ENCODE measurements at places on chromosomes 1 and 21.

DNA sequence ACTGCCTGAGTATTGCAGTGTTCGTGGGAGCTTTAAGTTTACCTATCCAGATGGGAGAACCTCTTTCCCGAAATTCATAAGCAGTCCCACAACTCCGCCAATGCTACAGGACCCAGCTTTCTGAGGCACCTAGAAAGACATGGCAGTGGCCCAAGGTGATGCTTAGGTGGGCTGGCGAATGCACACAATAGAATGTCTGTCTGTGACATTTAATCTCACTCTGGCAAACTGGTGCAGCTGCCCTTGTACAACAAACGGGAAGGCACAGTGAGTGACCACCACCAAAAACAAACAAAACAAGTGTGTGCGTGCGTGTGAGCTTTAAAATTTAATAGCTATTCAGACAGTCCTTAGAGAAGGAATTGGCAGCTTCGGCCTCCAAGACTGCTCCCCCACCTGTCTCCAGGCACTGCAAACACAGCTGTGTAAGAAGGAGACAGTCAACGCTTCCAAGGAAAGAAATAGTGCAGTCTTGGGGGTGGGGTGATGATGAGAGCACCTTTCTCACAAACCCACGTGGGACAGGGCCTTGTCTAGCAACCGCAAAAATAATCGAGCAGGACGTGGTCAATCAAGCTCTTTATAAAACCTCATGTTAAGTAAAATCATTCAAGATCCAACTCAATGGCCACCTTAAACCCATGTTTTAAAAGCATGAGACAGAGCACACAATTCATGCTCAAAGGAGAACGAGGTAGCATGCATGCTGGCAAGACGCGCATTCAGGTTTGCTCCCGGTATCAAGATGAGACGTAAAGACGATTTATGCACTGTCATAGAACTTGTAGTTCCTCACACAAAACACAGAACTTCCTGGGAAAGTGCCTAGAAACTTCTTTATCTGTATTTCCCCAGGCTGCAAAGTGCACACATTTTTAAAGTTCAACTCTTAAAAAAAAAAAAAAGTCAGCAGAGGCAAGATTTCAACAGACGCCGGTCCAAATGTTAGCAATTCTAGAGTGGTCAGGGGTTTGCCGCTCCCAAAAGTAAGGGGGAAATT is 84.1 kb downstream of the TM2D1 start:
- DNase-seq, result no peak

- DNase-seq, result peak; percentile 71
Measured at GRCh38 chr1:247639381-247639981, 34.1 kb downstream of the OR2G3 start.

GRCh38 chr1:200351826-200352549 is 57.8 kb downstream of the ZNF281 start:
- DNase-seq, result no peak

DNA sequence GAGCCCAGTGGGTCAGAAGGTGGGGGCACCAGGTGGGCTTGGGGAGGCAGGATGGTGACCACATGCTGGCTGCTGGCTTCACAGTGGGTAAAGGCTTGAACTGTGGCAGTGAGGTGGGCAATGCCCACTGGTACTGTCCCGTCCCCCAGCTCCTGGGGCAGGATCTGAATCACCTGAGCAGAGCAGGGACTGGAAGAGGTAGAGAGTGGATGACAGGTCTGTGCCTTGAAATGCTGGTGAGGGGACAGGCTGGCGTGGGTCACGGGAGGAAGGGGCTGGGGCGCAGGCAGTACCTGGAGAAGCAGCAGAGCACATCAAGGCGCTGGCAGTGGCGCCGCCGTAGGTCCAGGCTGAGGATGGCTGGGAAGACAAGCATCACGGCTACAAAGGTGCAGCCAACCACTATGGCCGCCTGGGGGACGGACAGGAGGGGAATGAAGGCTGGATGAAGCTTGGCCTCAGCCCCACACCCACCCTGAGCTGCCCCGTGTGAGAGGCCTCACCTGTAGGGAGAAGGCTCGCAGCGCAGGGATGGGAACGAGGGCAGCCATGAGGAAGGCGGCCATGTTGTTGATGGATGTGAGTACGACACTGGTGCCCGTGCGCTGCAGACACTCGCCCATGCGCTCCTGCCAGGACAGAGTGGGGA is 14.9 kb downstream of the PTCH2 start:
- no peak for DNase-seq

DNA sequence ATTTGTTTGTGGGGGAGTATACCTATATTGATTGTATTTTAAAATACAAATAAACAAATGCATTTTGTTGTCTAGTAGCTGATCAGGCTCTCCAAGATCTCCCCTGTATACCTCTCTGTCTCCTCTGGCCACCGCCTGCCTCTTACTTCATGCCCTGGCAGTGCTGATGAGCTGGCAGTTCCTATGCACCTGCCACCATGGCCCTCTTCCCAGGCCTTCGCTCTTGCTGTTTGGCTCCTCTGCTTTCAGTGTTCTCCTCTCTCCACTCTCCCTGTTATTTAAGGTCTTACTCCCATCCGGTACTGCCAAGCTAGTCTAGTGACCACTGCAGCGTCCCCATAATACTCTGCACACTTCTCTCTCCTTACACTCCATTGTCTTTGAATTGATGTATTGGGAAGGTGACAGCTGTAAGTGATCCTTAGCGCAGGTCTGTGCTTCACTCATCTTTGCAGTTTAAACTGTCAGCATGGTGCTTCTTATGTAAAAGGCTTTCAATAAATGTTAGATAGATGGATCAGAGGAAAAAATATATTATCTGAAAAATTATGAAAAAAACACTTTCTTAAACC is 88.1 kb upstream of the ATP1A1 start:
- no peak for DNase-seq

GRCh38 chr1:109307274-109308021 is 637 bp upstream of the MYBPHL start:
- no peak for DNase-seq

DNA sequence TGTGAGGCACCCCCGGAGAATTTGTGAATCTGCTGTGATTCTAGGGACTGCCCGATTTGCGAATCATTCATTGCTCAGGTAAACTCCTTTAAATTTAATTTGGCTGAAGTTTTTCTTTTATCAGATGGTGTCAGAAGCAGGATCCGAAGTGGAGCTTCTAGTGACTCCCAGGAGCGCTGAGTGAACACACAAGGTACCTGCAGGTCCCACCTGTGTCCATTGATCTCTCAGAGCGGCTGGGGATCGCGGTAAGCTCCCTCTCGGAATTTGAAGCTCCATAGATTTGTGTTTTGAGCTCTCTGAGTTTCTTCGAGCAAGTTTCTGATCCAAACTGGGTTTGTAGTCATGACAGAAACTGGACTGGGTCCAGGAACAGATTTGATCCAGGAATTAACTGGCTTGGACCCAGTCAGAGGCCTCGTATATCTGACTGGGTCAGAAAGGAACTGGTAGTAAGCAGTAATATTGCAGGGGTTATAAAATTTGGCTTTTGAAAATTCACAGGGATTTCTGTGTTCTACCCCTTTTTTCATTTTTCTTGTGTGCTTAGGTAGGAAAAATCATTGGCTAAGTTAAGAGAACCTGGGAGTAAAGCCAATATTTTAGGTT is 56.2 kb upstream of the EDEM3 start:
- DNase-seq, result peak; percentile 83

GRCh38 chr21:36209626-36210171 is 53.1 kb downstream of the DOP1B start:
- no peak for DNase-seq

GRCh38 chr1:54985556-54985955 is 5.1 kb downstream of the TMEM61 start:
- no peak for DNase-seq

DNA sequence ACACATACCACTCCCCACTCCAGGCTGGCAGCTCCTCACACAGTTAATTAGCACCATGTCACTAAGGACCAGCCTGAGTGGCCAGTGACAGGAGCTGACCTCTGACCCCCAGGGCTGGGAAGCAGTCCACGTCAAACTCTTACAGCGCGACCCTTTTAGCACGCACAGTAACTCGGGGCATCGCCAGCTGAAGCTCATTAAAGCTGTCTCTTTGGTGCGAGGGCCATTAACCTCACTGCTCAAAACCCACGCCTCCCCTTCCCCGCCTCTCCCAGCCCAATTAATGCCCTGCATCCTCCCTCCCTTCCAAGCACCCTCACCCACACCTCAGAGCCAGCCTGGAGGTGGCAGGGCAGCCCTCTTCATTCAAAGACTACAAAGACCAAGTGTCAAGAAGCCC is 31.7 kb downstream of the DMAP1 start:
- no peak for DNase-seq

DNA sequence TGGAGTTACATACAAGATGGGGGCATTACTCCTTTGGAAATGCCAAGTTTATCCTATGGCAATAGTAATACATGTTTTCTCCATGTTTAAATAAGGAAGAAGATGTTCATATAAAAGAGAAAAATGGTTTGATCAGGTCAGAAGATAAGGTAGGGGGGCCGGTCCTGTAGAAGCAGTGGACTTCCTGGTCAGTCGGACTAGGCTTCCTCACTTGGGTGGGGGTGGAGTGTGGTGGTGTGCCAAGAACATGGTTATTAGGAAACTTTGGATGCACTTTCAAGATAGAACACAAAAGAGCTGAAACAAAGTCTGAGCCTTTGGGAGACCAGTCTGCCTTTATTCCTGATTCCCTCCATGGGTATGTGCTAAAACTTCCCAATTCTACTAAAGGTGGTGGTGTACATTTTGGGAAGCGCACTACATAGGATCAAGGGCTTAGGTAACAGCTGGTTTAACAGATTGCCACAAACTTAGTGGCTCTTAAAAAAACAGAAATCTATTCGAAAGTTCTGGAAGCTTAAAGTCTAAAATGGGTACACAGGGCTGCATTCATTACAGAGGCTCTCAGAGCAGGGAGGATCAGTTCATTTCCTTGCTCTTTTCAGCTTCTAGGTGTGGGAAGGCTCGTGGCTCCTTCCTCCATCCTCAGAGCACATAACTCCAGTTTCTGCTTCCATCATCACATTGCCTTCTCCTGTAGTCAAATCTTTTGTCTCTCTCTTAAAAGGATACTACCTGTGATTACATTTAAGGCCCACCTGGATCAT is 64.6 kb downstream of the KDM1A start:
- no peak for DNase-seq

DNA sequence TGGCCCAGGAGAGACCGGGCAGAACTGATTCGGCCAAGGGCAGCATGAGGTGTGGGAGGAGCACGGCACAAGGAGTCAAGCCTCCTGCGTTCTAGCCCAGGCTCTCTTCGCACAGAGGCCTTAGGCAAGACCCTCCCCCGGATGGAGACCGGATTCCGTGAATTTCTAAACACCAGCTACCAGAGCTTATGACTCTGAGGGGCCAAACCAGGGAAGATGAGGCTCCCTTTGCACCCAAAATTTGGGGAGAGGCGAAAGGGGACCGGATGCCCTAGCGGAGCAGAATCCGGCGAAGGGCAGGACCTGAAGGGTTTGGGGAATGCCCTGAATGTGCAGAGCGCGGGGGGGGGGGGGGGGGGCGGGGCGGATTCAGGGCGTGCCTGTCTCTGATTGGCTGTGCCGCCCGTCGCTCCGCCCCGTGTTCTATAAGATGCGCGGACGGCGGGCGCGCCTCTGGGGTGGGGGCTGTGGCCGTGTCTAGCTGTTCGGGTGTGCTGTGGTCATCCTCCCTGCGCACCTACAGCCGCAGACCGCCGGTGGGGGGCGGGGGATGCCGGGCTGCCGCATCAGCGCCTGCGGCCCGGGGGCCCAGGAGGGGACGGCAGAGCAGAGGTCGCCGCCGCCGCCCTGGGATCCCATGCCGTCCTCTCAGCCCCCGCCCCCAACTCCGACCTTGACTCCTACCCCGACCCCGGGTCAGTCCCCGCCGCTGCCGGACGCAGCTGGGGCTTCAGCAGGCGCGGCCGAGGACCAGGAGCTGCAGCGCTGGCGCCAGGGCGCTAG is at the start of gene TRNP1:
Gene TRNP1, plus strand, starts transcription at position 456 of the 783 bp plus-strand sequence. Its CDS starts 95 bp downstream, at position 551.
- peak; percentile 79 for DNase-seq

DNA sequence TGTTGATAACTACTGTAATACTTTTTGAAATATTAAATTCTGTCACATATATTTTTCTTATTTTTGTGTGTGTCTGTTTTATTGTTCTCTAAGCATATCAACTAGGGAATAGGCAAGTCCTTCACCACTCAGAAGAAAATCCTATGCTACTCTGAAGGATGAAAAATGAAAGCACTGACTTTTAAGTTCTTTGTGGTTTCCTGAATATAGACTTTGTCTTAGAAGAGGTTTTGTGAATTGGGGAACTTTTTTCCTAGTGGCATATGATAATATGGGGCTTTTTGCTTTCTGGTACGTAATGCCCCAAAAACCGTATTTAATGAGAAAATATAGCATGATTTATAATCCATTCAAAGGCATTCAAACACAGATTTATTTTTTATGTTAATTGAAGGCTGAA is 136.0 kb downstream of the SNX7 start:
- DNase-seq, result no peak

GRCh38 chr1:8524627-8525157 is 206.8 kb downstream of the SLC45A1 start:
- DNase-seq, result no peak

- DNase-seq, result peak; percentile 79
Measured at GRCh38 chr1:1540090-1540817, at the start of gene TMEM240. Gene TMEM240 (minus strand): TSS chr1:1540624. CDS start chr1:1540346, 278 bp downstream.

DNA sequence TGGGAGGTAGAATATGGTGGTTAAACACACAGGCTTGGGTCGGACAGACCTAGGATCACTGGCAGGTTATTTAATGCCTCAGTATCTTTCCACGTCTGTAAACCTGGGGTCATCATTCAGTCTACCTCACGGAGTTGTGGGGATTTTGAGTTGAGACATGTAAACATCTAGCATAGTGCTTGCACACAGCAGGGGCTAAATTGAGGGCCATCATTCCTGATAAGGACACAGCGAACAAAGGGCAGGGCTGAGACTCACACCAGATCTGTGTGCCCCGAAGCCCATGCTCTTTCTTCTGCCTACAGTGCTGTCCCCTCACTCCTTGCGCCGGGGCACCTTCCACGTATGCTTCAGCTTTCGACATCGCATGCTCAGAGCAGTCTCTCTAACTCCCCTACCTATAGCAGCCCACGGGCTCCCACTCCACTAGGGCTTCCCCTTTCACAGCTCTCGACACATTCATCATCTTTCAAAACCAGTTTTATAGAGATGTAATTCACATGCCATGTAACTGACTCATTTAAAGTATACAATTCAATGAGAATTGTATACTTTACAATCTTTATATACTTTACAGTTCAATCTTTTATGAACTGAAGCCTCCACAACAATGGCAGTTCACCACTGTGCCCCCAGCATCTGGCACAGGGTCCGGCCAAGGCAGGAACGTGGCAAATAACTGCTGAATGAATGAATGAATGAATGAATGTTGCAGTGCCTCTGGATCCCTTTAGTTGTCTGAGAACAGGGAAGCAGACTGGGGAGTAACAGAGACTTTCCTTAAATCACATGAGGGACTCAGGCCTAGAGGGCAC is 48.0 kb downstream of the GPR161 start:
- DNase-seq, result peak; percentile 44

DNA sequence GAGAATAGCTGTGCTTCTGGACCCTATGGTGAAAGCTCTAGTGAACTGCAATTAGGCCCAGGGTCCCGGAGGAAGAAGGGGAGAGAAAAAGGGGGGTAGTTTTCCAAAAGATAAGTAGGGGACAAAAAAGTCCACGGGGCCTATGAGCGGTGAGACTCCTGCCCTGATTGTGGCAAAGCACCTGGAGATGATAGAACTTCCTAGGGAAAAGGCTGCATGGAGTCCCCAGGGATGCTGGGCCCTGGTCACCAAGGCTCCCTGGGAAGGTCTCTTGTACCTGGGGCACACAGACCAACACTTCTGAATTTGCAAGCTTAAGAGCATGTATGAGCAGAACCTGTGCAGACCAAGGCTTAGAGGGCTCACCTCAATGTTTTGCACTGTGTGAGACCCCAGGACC is 5.4 kb upstream of the SHISA4 start:
- peak; percentile 58 for DNase-seq
